Aorta (tissue), 5 donors: ENCODE measurements at places on chromosomes 11 and 22. TPM values are rescaled to one million over a fixed set of nuclear protein-coding genes. Genes with fewer than 3 reads are reported as not detected.

- H3K4me1 ChIP-seq: no peaks in the 10 kb centered on the region
- H3K27ac ChIP-seq: no peak overlapping the region
- no peak overlapping the region for H3K4me3 ChIP-seq
- no peak for DNase-seq
- no peaks in the 10 kb centered on the region for H3K27me3 ChIP-seq
Observed at GRCh38 chr11:70026726-70027125, 51.4 kb upstream of the ANO1 start.

DNA sequence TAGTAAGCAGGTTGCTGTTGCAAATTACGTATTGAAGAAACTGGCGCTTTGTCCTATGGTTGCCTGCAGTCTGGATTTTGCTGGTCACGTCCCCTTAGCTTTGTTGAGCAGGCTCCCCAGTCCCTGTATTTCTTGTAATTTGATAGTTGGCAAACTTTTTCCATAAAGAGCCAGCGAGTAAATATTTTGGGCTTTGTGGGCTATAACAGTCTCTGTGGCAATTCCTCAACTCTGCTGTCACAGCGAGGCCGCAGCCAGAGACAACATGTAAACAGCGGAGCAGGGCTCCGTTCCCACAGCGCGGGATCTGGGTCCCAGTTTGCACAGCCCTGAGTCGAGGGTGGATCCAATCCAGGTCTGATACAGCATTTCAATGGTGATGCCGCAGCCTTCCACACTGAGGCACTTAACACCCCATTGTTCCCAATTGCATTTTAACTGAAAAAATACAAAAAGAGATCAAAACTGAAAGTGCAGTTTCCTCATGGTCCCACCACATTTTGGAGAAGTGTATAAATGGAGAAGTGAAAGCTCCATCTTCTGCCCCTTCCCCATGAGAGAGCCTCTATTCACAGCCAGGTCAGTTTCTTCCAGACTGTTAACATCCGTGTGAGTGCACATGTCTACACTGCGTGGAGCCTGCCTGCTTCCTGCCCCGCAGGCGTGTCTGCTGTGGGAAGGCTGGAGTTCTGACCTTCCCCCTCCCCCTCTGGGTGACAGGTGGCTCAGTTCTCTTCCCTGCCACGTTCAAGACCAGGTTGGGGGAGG is 89.1 kb downstream of the RPS6KA4 start:
- H3K27me3 ChIP-seq: no peaks in the 10 kb centered on the region
- H3K27ac ChIP-seq: peak overlapping the region; percentile 77
- H3K36me3 ChIP-seq: no peaks in the 10 kb centered on the region
- peak overlapping the region; percentile 9 for H3K4me3 ChIP-seq
- no peaks in the 10 kb centered on the region for H3K4me1 ChIP-seq

DNA sequence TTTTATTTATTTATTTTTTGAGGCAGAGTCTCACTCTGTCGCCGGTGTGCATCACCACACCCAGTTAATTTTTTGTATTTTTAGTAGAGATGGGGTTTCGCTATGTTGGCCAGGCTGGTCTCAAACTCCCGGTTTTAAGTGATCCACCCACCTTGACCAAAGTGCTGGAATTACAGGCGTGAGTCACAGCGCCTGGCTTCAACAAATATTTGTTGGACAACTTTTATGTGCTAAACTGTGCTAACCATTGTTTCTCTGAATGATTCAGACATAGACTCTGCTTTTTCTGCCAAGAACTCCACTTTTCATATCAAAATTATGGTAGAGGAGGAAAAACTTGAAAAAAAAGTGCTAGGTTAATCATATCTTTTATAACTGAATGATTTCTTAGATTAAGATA is 36.3 kb downstream of the MMP7 start:
- H3K27me3 ChIP-seq: no peaks in the 10 kb centered on the region
- H3K27ac ChIP-seq: no peak overlapping the region
- no peak overlapping the region for H3K4me3 ChIP-seq
- H3K36me3 ChIP-seq: no peaks in the 10 kb centered on the region

GRCh38 chr22:16974298-16975084 is 33.5 kb downstream of the GAB4 start:
- no peaks in the 10 kb centered on the region for H3K27me3 ChIP-seq
- no peak for DNase-seq
- no peak overlapping the region for H3K27ac ChIP-seq
- no peaks in the 10 kb centered on the region for H3K4me1 ChIP-seq

- H3K4me1 ChIP-seq: peaks cover 8% of the 10 kb centered on the region
- H3K27ac ChIP-seq: no peak overlapping the region
- H3K27me3 ChIP-seq: no peaks in the 10 kb centered on the region
- no peaks in the 10 kb centered on the region for H3K36me3 ChIP-seq
Observed at GRCh38 chr22:20520093-20520511, 12.7 kb downstream of the MED15 start.

DNA sequence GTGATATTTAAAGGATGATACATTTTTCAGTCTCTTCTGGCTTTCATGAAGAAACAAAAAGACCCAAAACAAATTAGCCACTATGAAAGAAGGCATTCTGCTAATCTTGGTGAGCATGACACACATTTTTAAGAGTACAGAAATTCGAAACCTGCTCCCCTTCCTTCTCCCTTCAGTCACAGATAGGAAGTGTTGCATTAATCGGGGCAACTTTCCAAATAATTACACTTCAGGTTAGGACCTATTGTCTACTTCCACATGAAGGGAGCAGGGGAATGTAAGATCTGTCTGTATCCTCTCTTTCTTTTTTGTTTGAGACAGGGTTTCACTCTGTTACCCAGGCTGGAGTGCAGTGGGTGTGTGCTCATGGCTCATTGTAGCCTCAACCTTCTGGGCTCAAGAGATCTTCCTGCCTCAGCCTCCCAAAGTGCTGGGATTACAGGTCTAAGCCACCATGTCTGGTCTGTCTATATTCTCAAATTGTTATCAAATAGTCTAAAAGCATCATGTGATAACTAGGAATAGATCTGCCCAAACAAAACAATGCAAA is 45.8 kb downstream of the NCAM1 start:
- H3K4me3 ChIP-seq: no peak overlapping the region
- H3K27me3 ChIP-seq: no peaks in the 10 kb centered on the region
- DNase-seq: no peak
- H3K27ac ChIP-seq: no peak overlapping the region
- H3K4me1 ChIP-seq: no peaks in the 10 kb centered on the region
- no peaks in the 10 kb centered on the region for H3K36me3 ChIP-seq

GRCh38 chr11:112760396-112761059 is 200.7 kb upstream of the NCAM1 start:
- no peaks in the 10 kb centered on the region for H3K4me1 ChIP-seq
- H3K27ac ChIP-seq: no peak overlapping the region
- H3K27me3 ChIP-seq: no peaks in the 10 kb centered on the region
- no peak for DNase-seq

DNA sequence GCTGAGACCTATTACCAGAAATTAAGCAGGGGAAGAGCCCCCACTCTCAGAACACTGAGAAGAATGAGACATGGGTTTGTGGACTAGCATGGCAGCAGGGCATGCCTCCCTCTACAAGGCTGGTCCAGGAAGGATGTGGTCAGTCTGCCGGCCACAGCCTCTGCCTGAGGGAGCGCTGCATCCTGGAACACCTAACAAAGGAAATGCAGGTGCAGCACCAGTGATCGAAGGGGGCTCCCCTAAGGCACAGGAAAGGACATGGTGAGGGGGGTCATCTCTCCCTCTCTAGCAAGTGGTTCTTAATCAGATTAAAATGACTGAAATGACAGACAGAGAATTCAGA is 40.6 kb upstream of the ARL14EP start:
- DNase-seq: no peak
- no peak overlapping the region for H3K4me3 ChIP-seq
- H3K27ac ChIP-seq: no peak overlapping the region
- no peaks in the 10 kb centered on the region for H3K36me3 ChIP-seq
- H3K4me1 ChIP-seq: no peaks in the 10 kb centered on the region

DNA sequence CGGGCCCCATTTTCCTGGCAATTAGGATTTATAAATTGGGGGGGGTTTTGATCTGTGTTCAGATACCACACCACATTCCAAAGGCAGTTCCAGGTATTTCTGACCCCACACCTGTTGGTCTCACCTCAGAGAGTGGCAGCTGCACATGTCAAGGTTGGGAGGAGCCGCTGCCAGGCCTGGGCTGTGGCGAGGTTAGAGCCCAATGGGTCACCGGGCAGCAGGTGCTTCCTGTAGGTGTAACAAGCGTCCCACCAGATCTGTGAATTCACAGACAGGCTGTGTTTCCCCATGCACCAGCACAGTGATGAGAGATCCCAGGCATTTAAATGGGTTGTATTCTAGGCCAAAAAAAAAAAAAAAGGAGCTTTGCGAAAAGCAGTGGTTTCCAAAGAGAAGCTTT is 58.6 kb downstream of the CABIN1 start:
- H3K27me3 ChIP-seq: no peaks in the 10 kb centered on the region
- no peak overlapping the region for H3K4me3 ChIP-seq
- no peak overlapping the region for H3K27ac ChIP-seq
- H3K36me3 ChIP-seq: no peaks in the 10 kb centered on the region

DNA sequence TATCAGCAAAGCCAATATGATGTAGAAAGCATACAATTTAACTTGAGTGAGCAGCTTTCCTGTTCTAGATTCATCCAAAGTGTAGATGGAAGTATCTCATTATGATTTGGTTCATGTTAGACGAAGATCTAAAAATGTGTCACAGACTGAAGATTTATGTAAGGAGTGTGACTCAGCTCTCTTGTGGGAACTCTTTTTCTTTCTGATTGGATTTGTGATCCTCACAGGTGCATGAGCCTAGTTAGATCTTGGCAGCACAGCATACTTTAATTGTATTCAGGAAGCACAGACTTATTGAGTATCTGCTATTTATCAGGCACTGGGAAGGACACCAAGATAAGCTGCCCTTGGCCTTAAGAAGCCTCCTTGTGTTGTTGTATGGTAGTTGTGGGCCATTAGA is 147.1 kb downstream of the C11orf91 start:
- no peak for DNase-seq
- no peaks in the 10 kb centered on the region for H3K36me3 ChIP-seq
- H3K4me1 ChIP-seq: no peaks in the 10 kb centered on the region
- no peak overlapping the region for H3K27ac ChIP-seq
- no peaks in the 10 kb centered on the region for H3K27me3 ChIP-seq

- H3K27me3 ChIP-seq: no peaks in the 10 kb centered on the region
- peak overlapping the region; percentile 64 for H3K27ac ChIP-seq
- no peaks in the 10 kb centered on the region for H3K36me3 ChIP-seq
- no peak for DNase-seq
- H3K4me3 ChIP-seq: no peak overlapping the region
- peaks cover 4% of the 10 kb centered on the region for H3K4me1 ChIP-seq
Observed at GRCh38 chr11:12695873-12696272, 21.7 kb downstream of the TEAD1 start.

- H3K4me3 ChIP-seq: no peak within 1 kb of the TSS
- no peak within 1 kb of the TSS for H3K27ac ChIP-seq
- H3K36me3 ChIP-seq: no peaks in the 10 kb centered on the region
- peak; percentile 94 for DNase-seq
- no peaks in the 10 kb centered on the region for H3K27me3 ChIP-seq
Observed at GRCh38 chr22:41699264-41700107, at the start of gene MEI1. MEI1 (plus strand) TSS chr22:41699503; CDS start chr22:41699539, 36 bp downstream.

DNA sequence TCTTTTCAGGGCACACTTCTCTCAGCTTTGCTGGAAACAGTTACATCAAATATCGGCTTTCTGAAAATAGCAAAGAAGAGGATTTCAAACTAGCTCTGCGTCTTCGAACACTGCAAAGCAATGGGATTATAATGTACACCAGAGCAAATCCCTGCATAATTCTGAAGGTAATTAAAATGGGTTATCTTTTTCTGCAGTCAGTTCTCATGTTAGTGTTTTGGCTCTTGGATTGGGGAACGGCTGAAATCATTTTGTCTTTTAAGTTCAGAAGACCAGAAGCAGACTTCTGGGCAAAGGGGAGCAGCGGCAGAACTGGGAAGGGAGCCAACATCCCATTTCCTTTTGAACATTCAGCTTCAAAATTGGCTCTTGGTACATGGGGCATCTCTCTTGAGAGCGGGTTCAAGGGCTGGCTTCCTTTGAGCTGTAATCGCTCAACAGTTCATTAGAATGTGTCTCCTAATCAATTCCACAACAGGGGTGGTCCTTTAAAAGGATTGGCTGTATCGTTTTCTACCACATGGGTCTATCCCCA is 110.2 kb upstream of the MTNR1B start:
- H3K4me3 ChIP-seq: no peak overlapping the region
- no peak overlapping the region for H3K27ac ChIP-seq
- DNase-seq: no peak
- H3K27me3 ChIP-seq: no peaks in the 10 kb centered on the region
- H3K4me1 ChIP-seq: peaks cover 1% of the 10 kb centered on the region

DNA sequence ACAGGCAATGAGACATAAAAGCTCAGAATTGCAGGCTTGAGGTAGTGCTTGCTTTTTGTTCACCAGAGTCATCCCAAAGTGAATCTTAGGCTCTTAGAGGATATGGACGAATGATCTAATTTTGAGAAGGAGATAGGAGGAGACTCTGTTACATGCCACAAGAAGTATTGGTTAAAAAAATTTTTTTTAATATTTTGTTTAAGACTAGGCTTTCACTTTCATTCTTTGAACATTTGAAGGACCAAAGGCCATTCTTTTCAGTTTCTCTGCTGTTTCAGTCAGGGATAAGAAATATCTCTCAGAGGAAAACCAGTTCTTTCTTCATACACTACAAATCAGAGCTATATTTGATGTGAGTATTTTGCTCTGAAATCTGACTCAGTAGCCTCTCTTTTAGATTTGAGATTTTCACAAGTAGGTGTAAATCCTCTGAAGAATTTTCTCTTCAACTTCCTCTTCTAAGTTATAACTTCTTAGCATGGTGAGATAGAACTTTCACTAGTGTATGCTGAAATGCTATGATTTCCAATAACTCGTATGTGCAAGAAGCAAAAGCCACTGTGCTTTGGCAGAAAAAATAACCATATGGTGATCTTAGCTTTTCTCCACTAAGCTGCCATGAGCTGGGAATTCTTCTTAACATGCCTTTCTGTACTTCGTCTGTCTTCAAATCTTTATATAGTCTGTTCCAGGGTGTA is 24.1 kb upstream of the FAM181B start:
- no peak overlapping the region for H3K27ac ChIP-seq
- peaks cover 3% of the 10 kb centered on the region for H3K4me1 ChIP-seq

- H3K27me3 ChIP-seq: no peaks in the 10 kb centered on the region
- H3K27ac ChIP-seq: no peak overlapping the region
- H3K4me3 ChIP-seq: no peak overlapping the region
- DNase-seq: no peak
Observed at GRCh38 chr11:28086569-28086968, 21.4 kb downstream of the KIF18A start.

- DNase-seq: no peak
- H3K27me3 ChIP-seq: no peaks in the 10 kb centered on the region
- H3K4me3 ChIP-seq: no peak overlapping the region
Observed at GRCh38 chr22:21904250-21904789, 36.9 kb upstream of the MAPK1 start.

DNA sequence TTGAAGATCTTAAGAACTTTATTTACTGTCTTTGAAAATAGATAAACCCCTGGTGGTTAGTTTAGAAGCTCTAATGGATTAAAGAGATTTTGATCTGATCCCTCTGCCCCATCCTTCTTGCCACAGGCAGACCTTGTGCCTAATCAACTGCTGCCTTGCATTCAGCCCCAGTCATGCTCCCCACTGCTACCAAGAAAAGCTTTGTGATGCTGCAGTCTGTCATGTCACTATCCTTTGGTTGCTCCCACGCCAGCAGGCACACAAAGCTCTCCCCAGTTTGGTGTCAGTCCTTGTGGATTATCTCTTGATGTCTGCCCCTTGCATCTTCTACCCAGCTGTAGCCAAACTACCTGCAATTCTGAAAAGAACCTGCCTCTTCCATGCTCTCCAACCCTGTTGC is 112.2 kb downstream of the MTNR1B start:
- H3K4me3 ChIP-seq: no peak overlapping the region
- no peaks in the 10 kb centered on the region for H3K4me1 ChIP-seq
- H3K36me3 ChIP-seq: no peaks in the 10 kb centered on the region
- no peaks in the 10 kb centered on the region for H3K27me3 ChIP-seq
- no peak overlapping the region for H3K27ac ChIP-seq

The OR8H1 gene
- not detected for total RNA-seq

The MMP3 gene
- 1.4 TPM for total RNA-seq

The OR5T1 gene
- total RNA-seq: not detected

The OR6T1 gene
- total RNA-seq: not detected

The RIBC2 gene
- 1.2 TPM for total RNA-seq

The DERL3 gene
- total RNA-seq: 3.9 TPM

The OTOG gene
- total RNA-seq: not detected
